RPMI8226 (cell line): ENCODE measurements at places on chromosomes 16 and 17.

DNA sequence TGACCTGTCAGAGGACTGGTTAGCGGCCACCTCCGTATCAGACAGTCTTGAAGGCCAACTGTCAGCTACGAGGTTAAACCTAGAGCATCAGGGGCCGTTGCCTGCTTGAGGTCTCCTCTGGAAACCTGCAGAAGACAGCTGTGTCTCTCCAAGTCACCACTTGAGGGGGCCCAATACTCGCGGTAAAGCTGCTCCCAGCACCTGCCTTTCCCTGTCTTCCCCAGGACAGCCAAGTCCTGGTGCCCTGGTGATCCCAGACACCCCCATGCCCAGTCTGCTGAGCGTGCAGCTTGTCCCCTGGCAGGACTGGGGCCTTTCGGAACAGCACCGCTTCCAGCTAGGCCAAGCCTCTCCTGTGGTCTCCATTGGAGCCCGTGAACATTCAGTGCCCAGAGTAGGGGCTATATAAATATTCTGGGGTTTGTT lies 80.1 kb downstream of the DNAH17 start:
- peak; percentile 70 for DNase-seq

GRCh38 chr16:58345574-58346354 lies 46.5 kb upstream of the GINS3 start:
- DNase-seq: no peak

- DNase-seq: no peak
These were observed 4.8 kb downstream of the SPHK1 start for GRCh38 chr17:76388966-76389888.

- peak; percentile 20 for DNase-seq
These were observed 1.9 kb downstream of the KRTAP4-11 start for GRCh38 chr17:41116297-41116696.

GRCh38 chr16:57039148-57039812 lies 49.9 kb downstream of the NLRC5 start:
- DNase-seq: no peak

- DNase-seq: no peak
These were observed 7.9 kb downstream of the MPV17L start for GRCh38 chr16:15403392-15403995.

DNA sequence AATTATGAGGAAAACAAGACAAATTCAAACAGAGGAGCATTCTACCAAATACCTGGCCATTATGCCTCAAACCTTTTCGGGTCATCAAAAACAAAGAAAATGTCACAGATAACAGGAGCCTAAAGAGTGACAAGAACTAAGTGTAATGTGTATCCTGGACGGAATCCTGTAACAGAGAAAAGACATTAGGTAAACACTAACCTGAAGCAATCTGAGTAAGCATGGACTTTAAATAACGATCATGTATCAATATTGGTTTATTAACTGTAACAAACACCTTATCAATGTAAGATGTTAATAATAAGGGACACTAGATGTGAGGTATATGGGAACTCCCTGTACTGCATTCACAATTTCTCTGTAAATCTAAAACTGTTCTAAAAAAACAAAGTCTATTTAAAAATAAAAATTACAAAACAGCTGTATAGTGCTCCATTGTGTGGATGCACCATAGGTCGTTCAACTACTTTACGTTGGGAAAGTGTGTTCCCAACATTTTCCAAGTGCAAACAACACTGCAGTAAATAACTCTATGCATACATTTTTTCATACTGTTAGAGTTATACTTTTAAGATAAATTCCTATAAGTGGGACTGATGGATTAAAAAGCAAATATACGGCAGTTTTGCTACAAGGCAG lies 14.8 kb downstream of the CMC2 start:
- DNase-seq: no peak

DNA sequence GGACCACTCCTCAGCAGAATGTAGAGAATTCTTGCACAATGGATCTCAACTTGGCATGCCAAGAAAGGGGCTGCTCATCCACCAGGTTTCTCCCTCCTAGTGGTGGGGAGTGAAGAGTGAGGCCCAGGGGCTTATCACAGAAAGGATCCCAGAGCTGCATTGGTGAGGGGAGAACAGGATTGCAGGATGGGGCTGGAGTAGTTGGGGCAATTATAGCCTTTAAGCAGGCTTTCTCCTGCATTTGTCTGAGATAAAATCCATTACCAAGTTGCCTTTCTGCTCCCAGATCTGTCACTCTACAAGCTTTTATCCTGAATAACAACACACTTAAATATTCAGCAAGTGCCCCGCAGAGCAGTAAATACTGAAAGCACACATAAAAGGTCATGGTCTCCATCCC lies 130.8 kb upstream of the CES5A start:
- DNase-seq: no peak

- no peak for DNase-seq
These were observed 46.3 kb upstream of the B4GALNT2 start for GRCh38 chr17:49086316-49086605.

- DNase-seq: no peak
These were observed 9.5 kb upstream of the LONP2 start for GRCh38 chr16:48234630-48235029.

DNA sequence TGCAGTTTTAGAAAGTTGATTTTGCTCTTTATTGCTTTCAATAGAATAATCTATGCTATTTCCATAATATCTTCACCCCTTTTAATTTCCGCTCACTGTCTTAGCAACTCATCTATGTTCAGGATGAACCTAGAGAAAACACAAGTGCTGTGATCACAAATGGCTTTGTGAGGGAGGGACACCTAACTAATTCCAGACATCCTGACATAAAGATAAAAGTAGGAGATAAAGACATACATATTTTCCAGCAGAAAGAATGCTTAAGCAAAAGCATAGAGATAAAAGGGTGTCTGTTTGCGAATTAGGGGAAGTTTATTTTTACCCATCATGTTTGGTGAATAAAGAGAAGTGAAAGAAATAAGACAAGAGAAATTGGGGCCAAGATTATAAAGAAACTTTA lies 254.2 kb downstream of the KCNJ2 start:
- DNase-seq: no peak

DNA sequence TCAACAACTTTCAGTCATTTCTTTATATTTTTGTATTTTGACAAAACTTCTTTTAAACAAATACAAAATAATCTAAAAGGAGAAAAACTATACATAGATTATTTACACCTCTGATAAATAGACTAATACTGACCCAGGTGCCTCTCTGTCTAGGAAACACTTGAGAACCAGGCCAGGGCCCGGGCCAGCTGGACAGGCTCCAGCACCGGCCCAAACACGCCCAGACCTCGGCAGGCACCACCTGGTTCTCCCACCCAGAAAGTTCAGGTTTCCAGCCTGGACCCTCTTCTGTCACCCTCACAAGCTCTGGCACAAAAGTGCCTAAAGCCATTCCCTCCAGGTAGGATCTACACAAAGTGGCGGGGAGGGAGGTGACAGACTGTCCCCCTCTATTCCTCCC lies 97.0 kb upstream of the DNAH17 start:
- DNase-seq: no peak

- DNase-seq: no peak
These were observed 4.3 kb upstream of the ALDH3A1 start for GRCh38 chr17:19752216-19753050.

DNA sequence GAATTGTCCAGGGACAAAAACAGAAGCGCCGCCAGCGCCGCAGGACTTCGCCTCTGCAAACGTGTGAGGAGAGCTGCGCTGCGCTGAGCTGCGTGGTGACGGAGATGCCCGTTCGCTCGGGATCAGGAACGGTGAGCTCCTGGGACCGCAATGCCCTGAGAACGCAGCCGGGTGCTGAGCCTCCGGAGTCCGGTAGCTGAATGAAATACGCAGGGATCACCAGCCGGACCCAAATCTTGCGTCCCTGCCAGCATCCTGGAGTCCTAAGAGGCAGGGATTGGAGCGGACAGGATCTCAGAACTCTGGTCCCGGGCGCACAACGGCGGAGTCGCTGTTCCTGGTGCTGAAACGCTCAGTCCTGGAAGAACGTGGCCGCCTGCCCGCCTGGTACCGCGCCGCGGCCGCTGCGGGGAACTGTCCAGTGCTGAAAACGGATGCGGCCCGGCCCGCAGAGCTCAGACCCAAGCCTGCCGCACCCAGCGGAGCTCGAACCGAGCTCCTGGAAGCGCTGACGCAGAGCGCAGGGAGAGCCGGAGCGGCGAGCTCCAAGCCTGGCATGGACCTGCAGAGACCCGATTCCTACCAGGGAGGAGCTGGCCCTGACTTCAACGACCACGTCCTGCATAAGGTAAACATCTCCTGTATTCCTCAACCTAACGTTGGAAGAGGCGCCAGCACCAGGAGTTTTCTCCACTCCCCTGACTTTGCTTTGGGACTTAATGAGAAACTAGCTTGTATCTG lies 41.5 kb downstream of the CD300LF start:
- peak; percentile 73 for DNase-seq
